ENCODE measurements at places on chromosomes 11 and 22. TPM values are rescaled to one million over a fixed set of nuclear protein-coding genes. Genes with fewer than 3 reads are reported as not detected.
A peak's percentile ranks its signal among the peaks of the same experiment; 100 is the strongest.

GRCh38 chr11:76444065-76444383 is 794 bp upstream of the EMSY start:
- H3K4me3 ChIP-seq = peak overlapping the region; percentile 87
- peak overlapping the region; percentile 94 for H3K27ac ChIP-seq
- H3K27me3 ChIP-seq = no peaks in the 10 kb centered on the region
- no peak for DNase-seq

DNA sequence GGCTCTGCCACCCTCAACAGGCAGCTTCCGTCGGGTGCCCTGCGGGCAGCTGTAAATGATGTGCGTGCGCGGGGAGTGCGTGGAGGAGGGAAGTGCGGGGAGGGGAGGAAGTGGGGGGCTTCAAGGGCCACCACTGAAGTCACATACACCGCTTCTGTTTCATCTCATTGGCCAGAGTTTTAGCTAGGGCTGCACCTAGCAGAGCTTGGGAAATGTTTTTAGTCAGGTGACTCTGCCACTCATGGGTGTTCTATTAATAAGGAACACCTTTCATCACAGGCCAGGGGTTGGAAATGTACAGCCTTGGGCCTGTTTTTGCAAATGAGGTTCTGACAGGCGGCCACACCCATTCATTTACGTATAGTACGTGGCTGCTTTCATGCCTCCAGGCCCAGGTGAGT is 14.6 kb downstream of the FAM118A start:
- H3K36me3 ChIP-seq = peaks cover 41% of the 10 kb centered on the region
- no peak overlapping the region for H3K27ac ChIP-seq
- peaks cover 12% of the 10 kb centered on the region for H3K4me1 ChIP-seq
- DNase-seq = no peak
- no peaks in the 10 kb centered on the region for H3K27me3 ChIP-seq

MRGPRD gene
- not detected for total RNA-seq

- no peak overlapping the region for H3K27ac ChIP-seq
- DNase-seq = no peak
These were observed 155.1 kb downstream of the HIPK3 start for GRCh38 chr11:33412241-33412640.

LRRC74B gene
- not detected for total RNA-seq

ISX gene
- not detected for total RNA-seq

DNA sequence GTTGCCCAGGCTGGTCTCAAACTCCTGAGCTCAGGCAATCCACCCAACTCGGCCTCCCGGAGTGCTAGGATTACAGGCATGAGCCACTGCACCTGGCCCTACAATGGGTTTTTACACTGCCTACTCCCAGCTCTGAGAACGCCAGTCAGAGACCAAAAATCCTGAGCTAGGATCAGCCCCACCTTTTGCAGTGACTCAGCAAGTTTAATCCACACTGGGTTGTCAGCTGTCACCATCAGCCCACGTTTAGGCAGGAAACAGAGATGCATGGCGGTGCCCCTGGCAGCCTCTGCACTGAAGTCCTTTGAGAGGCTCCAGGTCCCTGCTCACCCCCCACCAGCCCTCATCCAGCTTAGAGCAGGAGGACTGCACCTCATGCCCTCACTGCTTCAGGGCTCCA is 117.6 kb downstream of the ARHGAP8 start:
- H3K4me1 ChIP-seq = no peaks in the 10 kb centered on the region
- H3K36me3 ChIP-seq = no peaks in the 10 kb centered on the region
- no peak for DNase-seq
- no peaks in the 10 kb centered on the region for H3K27me3 ChIP-seq
- no peak overlapping the region for H3K4me3 ChIP-seq

ZNF214 gene
- 1.3 TPM for total RNA-seq

DNA sequence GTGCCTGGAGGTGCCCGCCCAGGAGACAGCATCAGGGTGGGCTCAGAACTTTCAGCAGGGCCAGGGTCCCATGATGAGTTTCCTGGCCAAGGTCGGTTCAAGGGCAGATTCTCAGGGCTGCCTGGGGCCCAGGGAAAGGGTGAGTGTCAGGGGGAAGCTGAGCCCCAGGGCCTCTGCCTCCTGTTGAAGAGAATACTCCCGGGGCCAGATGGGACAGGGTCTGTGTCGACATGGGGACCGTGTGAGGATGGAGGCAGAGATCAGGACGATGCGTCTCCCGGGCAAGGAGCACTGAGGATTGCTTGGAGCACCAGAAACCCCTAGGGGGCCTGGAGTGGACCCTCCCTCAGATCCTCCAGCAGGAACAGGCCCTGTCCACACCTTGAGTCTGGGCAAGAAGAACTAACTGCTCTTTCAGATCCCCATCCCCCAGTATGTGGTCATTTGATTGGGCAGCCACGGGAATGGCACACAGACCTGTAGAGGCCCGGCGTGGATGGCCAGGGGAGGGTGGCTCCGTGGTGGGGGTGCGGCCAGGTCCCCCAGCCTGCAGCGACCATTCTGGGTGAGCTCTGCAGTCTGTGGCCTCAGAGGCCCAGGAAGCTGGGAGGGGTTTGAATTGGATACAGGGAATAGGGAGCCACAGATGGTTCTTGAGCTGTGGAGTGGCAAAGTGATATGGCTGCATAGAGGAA is 1078.7 kb downstream of the BRD1 start:
- H3K4me3 ChIP-seq = no peak overlapping the region
- no peak overlapping the region for H3K27ac ChIP-seq
- no peaks in the 10 kb centered on the region for H3K27me3 ChIP-seq
- H3K4me1 ChIP-seq = no peaks in the 10 kb centered on the region
- peak; percentile 1 for DNase-seq
- H3K36me3 ChIP-seq = no peaks in the 10 kb centered on the region

DNA sequence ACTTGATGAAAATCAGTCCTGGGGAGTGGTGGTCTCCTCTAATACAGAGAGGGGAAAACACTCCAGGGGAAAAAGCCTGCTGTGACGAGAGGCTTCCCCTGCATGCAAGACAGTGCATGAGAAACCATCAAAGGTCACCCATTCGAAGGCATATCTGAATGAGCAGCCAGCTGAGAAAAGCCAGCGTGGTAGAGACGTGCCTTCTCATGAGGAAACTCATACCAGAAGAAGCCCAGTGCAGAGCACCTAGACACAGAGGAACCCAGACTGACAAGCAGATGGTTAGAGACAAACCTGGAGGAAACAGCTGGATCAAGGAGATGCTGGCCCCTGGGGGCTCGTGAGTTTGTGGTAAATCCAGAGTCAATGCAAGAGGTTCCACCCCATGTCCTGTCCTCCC is 534.8 kb downstream of the BRD1 start:
- no peaks in the 10 kb centered on the region for H3K36me3 ChIP-seq
- H3K27ac ChIP-seq = no peak overlapping the region
- H3K27me3 ChIP-seq = no peaks in the 10 kb centered on the region

DNA sequence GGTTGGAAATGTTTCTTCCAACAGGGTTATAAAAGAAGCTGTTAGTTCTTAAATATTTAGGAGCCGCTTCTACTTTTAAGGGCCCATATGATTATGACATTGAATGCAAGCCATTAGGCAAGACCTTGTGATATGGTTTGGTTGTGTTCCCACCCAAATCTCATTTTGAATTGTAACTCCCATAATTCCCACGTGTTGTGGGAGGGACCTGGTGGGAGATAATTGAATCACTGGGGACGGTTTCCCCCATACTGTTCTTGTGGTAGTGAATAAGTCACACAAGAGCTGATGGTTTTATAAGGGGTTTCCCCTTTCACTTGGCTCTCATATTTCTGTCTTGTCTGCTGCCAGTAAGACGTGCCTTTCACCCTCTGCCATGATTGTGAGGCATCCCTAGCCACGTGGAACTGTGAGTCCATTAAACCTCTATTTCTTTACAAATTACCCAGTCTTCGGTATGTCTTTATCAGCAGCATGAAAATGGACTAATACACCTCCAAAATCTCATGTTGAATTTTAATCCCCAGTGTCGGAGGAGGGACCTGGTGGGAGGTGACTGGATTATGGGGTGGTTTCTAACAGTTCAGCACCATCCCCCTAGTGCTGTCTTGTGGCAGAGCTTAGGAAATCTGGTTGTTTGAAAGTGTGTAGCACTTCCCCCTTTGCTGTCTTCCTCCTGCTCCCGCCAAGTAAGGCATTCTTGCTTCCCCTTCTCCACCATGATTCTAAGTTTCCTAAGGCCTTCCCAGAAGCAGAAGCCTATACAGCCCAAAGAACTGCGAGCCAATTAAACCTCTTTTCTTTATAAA is 4.3 kb downstream of the CD59 start:
- H3K4me3 ChIP-seq = peak overlapping the region; percentile 7
- H3K36me3 ChIP-seq = peaks cover 23% of the 10 kb centered on the region
- H3K4me1 ChIP-seq = peaks cover 67% of the 10 kb centered on the region

OR8D1 gene
- total RNA-seq = not detected

AP5B1 gene
- 8.0 TPM for total RNA-seq

LDHAL6A gene
- not detected for total RNA-seq

- no peaks in the 10 kb centered on the region for H3K4me1 ChIP-seq
- no peaks in the 10 kb centered on the region for H3K36me3 ChIP-seq
- H3K27me3 ChIP-seq = no peaks in the 10 kb centered on the region
- H3K27ac ChIP-seq = no peak overlapping the region
These were observed 761.3 kb downstream of the OPCML start for GRCh38 chr11:132770829-132771530.

MMP12 gene
- not detected for total RNA-seq

NXPE1 gene
- not detected for total RNA-seq

GRCh38 chr22:44837481-44837880 is 85.1 kb downstream of the ARHGAP8 start:
- DNase-seq = no peak
- H3K4me3 ChIP-seq = no peak overlapping the region
- H3K27ac ChIP-seq = no peak overlapping the region
- peaks cover 6% of the 10 kb centered on the region for H3K27me3 ChIP-seq
- H3K4me1 ChIP-seq = no peaks in the 10 kb centered on the region

DNA sequence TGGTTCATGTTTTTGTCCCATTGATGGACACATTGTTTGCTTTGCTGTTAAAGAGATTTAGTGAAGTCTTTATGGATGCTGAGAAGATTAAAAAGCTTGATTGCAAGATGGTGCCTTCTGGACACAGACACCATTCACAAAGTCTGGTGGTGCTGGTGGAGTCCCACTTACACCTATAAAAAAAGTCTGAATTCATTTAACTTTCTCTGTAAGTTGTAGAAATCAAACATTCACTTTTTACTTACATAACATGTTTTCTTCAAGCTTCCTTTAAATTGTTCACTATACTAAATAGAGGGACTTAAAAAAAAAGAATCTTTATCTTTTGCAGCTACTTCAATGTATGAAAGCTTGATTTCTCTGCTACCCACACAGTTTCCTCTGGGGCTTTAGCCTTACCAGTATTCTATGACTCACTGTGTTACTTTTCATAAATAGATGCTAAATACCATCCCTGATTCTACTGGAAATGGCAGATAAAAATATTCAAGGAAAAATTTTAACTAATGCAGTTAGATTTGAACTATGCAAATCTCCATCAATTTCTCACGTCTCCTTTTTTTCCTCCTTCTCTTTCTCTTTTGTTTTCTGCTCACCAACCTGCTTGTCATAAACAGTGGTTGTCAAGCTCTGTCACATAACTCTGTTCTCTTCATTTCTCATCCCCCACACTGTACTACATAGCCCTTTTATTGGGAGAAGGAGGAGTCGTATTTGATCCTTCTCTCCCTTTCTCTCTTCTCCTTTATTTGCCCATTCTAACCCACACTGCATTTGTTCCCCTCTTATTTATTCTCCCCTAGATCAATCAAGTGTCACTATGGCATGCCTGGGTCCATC is 89.7 kb downstream of the FAM76B start:
- no peak overlapping the region for H3K4me3 ChIP-seq
- H3K36me3 ChIP-seq = no peaks in the 10 kb centered on the region
- no peaks in the 10 kb centered on the region for H3K4me1 ChIP-seq
- no peak overlapping the region for H3K27ac ChIP-seq
- no peaks in the 10 kb centered on the region for H3K27me3 ChIP-seq

TLCD5 gene
- 11.7 TPM for total RNA-seq

GRCh38 chr11:118898400-118899295 is 15.0 kb downstream of the CXCR5 start:
- H3K4me3 ChIP-seq = no peak overlapping the region
- H3K4me1 ChIP-seq = no peaks in the 10 kb centered on the region
- no peak for DNase-seq
- H3K27ac ChIP-seq = no peak overlapping the region

DNA sequence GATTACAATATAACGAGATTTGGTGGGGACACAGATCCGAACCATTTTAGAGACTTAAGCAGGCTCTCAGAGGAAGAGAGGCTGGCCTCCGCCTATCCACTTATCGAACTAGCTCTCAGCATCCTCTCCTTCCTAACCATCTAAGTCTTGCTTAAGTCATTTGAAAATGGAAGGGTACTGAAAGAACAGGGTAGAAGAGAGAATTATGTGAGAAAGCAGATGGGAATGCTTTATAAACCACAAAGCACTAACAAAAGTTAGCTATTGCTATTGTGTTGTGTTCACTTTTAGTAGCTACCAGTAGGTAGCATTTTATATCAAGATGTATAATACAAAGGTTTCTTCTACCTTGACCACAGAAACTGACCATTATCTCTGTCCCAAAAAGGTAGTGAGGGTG is 153.4 kb upstream of the CADM1 start:
- H3K27ac ChIP-seq = no peak overlapping the region
- H3K36me3 ChIP-seq = no peaks in the 10 kb centered on the region
- no peak for DNase-seq
- H3K27me3 ChIP-seq = peaks cover 4% of the 10 kb centered on the region
- no peak overlapping the region for H3K4me3 ChIP-seq
- H3K4me1 ChIP-seq = no peaks in the 10 kb centered on the region

OR5M10 gene
- not detected for total RNA-seq

- peaks cover 6% of the 10 kb centered on the region for H3K27me3 ChIP-seq
- H3K4me1 ChIP-seq = peaks cover 6% of the 10 kb centered on the region
- no peaks in the 10 kb centered on the region for H3K36me3 ChIP-seq
- H3K27ac ChIP-seq = no peak overlapping the region
These were observed 22.3 kb downstream of the DGCR6L start for GRCh38 chr22:20297414-20298109.

DNA sequence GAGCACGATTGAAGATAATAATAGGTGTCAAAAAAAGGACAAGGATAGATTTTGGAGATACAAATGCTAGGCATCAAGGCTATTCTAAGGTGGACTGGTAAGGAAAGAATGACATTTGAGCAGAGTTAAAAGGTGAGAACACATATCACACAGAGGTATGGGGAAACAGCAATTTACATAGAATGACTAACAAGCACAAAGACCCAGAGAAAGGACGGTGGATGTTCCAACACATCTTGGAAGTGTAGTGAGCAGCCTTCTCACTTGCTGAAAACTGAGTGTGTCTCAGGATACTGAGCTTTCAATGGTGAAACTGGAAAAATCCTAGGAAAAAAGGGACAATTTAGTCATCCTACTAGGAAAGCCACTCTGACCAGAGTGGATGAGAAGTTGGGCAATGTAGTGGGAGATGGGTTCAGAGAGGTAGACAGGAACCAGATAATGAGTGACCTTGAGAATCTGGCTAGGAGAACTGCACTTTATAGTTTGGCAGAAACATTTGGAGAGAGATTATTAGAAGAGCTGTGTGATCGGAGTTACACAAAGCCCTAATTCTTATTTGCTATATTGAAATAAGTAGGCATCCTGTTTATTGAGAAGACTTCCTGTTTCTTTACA is 706.0 kb downstream of the KCNA4 start:
- DNase-seq = no peak
- H3K27me3 ChIP-seq = no peaks in the 10 kb centered on the region
- no peak overlapping the region for H3K4me3 ChIP-seq
- H3K27ac ChIP-seq = no peak overlapping the region

CHADL gene
- total RNA-seq = 18.9 TPM

RFPL1 gene
- not detected for total RNA-seq

All from heart left ventricle (tissue), 16 donors.